Hepatocyte (in vitro differentiated cells): ENCODE measurements at places on chromosomes 4 and X. TPM values are rescaled to one million over a fixed set of nuclear protein-coding genes. Genes with fewer than 3 reads are reported as not detected.
A peak's percentile ranks its signal among the peaks of the same experiment; 100 is the strongest.

Gene PDCL2
- not detected in 2 replicates for polyA plus RNA-seq

Gene GAGE12J
- not detected in 2 replicates for polyA plus RNA-seq

Gene BEX2
- 39.1 and 45.4 TPM in 2 replicates for polyA plus RNA-seq

Gene HTR2C
- not detected in 2 replicates for polyA plus RNA-seq

Gene SLC7A11
- 5.1 and 5.3 TPM in 2 replicates for polyA plus RNA-seq

DNA sequence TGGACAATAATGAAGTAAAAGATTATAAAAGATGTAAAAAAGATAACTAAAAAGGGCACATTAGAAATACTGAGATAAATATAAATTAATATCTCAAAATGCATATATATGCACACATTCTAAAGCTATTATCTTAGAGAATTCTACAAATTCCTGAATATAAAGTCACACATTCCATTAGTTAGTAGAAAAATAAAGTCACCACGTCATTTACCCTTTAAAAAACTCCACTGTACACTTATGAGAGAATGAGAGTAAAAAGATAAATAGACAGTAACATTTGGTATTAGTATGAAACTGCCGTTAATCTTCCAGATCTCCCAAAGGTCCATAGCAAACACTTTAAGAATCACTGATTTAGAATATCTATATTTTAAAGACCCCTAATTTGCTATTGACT lies 67.2 kb upstream of the IL15 start:
- no peak for DNase-seq

GRCh38 chr4:1216869-1217294 lies 32.0 kb downstream of the CTBP1 start:
- DNase-seq, result no peak

- no peak for DNase-seq
These were observed 144.2 kb downstream of the RELL1 start for GRCh38 chr4:37541956-37542355.

GRCh38 chr4:163755013-163755412 lies 260.5 kb downstream of the TMA16 start:
- no peak for DNase-seq

DNA sequence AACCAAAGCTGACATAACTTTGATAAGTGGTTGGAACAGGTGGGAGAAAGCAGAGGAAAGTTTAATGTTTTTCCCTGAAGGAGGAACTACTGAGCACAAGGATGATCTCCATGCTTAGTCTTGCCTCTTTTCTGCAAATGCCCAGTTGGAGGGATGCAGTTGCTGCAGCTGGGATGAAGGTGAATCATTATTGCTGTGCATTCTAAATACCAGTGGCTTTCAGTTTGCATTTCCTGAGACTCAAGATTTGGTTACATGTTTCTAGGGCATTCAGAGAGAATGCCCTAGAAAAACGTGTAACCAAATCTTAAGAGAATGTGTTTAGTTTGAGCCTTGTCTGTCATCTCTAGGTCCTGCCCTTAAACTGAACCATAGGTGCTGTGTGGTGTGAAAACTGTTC lies 42.2 kb downstream of the METTL14 start:
- no peak for DNase-seq

DNA sequence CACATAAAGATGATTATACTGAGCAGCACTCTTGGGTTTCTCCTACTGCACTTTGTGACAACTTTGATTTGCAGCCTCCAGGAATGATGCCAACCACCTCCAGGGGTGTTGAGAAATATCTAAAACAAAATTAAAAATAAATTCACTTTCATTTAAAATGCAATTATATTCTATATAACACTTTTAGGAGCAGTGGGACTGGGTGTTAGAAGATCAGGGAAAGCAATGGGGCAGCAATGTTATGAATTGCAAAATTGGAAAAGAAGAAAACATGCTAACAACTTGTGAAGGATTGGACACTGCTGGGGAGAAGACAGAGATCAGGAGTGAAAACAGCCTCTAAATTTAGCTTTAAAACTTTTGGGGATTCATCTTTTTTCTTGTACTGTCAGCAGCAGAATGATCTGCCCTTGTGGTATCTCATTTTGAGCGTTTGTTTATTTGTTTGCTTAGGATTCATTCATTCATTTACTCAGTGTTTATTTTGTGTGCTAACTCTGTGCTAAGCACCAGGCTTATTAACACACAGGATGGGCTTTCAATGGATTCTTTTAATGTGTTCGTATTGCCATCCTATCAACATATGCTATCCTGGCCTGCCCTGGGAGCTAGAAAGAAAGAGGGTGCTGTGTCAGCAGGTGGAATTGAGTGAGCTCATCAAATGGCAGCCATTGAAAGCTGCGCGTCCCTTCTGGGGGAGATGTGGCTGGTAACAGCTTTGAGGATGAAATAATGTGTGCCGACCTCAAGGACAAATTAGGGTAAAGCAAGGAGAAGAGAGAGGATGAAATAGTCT lies 96.5 kb downstream of the FRMPD4 start:
- no peak for DNase-seq

GRCh38 chrX:18899796-18900380 lies 84.0 kb downstream of the PHKA2 start:
- DNase-seq, result peak; percentile 29

- no peak for DNase-seq
These were observed 139.7 kb downstream of the MAML3 start for GRCh38 chr4:140014284-140014683.

- no peak for DNase-seq
These were observed 41.3 kb upstream of the TXK start for GRCh38 chr4:48175328-48175727.

GRCh38 chrX:16138108-16138427 lies 14.7 kb downstream of the GRPR start:
- DNase-seq, result peak; percentile 28

- DNase-seq, result no peak
These were observed 1440.9 kb upstream of the ADGRL3 start for GRCh38 chr4:59759082-59759825.
